ENCODE measurements at places on chromosomes 16 and 17.

DNA sequence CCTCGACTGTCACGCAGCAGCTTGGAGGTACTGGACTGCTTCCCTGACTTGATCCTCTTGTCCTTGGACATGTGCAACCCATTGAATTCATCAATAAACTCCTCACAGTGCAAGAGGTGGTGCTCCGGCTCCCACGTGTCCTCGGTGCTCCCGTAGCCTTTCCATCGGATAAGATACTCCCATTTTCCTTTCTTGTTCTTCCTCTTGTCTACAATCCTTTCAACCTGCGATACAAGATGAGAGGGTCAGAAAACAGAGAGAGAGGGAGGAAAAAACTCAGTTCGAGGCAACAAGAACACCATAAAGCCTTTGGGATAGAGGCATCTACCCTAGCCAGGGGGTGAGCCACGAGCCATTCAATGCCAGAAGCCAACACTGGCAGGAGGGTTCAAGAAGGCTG is 119.5 kb downstream of the CDYL2 start:
- no peak for DNase-seq

- DNase-seq: no peak
Measured at GRCh38 chr17:16462070-16462864, 29.7 kb downstream of the LRRC75A start.

DNA sequence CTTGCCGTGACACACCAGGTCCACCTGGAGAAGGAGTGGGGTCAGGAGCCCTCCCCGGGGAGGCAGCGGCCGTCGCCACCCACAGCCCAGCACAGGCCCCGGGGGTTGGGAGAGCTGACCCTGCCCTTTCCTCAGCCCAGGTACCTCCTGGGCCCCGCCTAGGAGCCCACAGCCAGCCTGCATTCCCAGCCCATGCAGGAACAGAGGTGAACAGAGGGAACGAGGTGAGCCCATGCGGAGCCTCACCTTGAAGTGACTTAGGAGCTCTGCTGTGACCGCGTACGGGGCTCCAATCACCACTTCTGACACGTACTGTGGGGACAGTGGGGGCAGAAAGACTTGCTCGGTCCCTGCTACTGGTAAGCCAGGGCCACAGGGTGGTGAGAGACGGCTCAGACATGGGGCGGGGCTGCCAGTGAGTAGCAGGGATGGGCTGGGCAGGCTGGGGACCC is 3.4 kb downstream of the NPB start:
- no peak for DNase-seq

- DNase-seq: no peak
Measured at GRCh38 chr17:78724999-78725398, 57.1 kb downstream of the CYTH1 start.

DNA sequence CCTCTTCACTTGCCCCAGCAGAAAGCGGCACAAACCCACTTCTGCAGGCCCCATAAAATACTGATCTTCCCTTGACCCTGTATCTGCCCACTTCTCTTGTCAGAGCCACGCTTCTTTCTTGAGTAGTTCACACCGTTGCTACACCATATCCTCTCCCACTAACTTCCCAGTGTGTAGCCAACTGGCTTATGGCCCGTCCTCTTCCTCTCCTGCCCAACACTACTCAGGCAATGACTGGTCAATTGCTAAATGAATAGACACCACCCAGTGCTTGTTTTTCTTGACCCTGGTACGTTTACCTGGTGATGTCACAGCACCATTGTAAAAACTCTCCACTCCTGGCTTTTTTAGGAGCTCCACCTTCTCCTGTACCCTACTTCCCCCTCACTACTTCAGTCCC is 86.9 kb downstream of the NDEL1 start:
- DNase-seq: no peak

GRCh38 chr16:768428-768827 is 7.9 kb downstream of the MSLN start:
- no peak for DNase-seq

DNA sequence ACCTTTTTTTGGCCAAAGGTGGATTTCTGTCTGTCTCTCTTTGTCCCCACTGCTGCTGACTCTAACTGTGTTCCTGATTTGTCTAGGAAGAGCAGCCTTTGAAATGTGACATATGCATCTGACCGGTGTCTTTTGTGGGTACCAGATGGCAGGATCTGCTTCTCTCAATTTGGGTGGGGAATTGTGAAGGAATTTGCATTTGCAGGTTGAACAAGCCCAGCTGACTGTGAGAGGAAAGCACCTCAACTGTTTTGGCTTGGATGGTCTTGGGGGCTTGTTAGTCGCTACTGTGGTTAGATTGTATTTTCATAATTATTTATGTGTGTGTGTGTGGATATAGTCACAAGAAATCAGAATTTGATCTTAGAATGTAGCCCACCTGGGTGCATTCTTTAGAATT is 37.7 kb upstream of the LCMT1 start:
- DNase-seq: no peak

DNA sequence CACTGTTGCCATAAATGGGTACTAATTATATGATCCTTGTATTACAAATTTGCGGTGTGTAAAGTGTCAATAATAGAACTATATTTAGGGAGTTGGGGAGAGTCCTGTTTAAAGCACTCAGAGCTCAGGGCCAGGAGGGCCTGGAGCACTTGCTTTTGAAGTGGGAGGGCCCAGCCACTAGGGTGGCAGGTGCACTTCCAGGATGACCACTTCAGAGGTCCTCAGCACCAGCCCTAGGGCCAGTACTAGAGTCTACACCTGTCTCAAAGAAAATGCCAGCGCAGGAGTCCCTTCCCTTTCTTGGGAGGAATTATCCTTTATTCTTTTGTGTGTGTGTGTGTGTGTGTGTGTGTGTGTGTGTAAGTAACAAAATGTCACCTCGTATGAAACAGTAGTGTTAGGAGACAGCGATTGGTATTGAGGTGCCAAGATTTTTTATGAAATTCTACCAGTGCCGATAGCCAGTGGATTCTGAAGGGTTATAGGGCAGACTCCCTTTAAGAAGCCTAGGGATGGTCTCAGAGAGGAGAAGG is 31.9 kb downstream of the MYO18A start:
- DNase-seq: no peak

DNA sequence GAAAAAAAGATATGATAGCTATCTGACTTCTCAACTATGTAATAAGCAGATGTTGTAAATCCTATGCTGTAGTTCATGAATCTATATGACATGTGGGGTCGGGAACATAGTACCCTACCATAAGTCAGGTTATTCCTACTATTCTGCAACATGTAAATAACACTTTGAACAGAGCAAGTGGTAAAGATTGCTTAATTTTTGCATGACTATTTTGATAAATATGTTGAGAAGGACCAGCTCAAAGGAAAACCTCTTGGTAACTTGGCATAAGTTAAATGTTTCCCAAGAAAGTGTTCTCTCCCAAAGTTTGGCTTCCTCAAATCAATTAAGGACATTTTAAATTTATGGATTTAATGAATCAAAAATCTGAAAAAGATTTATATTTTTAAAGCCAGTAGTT is 62.1 kb downstream of the ABHD15 start:
- no peak for DNase-seq

DNA sequence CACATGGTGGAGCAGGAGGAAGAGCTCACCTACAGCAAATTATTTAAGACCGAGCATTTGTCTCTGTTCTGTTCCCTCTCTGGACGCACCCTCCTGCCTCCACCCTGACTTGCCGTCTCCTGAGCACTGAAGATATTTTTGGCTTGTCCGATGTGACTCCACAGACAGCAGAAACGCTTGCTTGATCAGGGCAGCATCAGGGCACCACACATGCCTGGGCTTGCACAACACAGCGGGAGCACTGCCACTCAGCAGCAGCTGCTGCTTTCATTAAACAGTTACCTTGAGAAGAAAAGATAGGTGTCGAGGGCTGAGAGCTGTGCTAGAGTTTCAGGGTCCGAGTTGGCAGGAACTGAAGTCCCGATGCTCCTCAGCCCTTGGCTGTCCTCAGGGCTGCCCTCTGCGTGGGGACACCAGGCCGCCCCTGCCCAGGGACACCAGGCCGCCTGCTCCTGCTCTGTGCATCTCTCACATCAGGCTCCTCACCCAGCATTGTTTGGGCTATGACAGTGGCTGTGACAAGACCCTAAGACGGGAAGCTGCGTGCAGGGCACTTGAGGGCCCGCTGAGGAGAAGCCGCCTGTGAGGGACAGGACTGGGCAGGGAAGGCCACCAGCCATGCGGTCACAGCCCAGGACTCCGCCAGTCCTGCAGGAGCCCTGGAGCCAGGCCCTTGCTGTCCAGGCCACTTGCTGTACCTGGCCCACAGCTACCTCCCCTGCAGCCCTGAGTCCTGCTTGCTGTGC is 21.3 kb upstream of the CDH15 start:
- DNase-seq: no peak

DNA sequence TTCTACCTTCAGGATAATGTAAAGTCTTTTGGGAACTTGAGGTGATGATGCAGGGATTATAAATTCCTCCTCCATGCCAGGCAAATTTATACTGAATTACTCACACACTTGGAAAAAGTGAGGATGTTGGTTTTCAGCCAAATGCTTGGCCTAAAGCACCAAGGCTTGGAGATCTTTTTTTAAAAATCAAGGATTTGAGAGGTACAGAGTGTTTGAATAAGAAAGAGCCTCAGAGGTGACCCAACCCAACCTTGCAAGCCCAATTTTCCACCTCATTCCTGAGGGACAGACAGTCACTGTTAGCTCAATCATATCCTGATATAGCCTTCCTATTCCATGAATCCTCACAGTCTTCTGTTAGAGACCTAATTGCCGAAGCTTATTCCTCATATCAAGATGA is 14.0 kb downstream of the GRIN2A start:
- DNase-seq: no peak

DNA sequence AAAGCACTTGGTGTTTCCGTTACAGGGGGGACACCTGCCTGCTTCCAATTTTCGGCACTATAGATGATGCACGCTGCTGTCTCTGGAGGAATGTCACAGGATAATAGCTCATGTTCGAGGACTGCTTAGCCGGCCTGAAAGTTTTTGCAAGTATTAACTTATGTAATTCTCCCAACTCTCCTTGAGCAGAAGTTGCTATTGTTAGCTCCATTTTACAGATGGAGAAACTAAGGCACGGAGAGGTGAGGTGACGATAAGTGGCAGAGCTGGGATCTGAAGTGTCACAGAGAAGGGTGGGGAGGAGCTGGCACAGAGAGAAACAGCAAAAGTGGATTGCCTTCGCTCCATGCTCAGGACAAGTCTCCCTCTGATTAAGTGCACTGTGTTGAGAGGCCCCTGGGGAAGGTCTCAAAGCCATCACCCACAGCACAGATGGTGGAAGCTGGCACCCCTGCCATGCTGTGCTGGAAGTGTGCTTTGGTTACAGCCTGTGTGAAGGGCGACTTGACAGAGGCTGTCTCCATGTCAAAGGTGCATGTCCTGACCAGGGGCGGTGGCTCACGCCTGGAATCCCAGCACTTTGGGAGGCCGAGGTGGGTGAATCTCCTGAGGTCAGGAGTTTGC is 40.8 kb upstream of the MEAK7 start:
- DNase-seq: no peak

GRCh38 chr16:56783344-56783743 is 53.4 kb downstream of the NUP93 start:
- no peak for DNase-seq

DNA sequence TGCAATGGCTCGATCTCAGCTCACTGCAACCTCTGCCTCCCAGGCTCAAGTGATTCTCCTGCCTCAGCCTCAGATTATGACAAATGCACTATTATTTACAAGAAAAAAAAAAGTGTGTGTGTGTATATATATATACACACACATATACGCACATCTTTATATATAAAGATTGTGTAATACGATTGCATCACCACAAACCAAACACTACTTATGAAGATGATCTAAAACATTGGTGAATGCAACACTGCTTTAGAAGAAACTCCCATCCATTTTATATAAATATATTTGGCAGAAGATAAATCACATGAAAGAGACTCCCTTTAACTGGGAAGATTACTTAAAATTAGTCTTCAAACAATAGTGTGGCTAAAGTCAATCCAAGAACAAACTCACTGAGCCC is 96.7 kb downstream of the SYCE1L start:
- no peak for DNase-seq

GRCh38 chr16:15966420-15966819 is 17.0 kb downstream of the ABCC1 start:
- DNase-seq: no peak

DNA sequence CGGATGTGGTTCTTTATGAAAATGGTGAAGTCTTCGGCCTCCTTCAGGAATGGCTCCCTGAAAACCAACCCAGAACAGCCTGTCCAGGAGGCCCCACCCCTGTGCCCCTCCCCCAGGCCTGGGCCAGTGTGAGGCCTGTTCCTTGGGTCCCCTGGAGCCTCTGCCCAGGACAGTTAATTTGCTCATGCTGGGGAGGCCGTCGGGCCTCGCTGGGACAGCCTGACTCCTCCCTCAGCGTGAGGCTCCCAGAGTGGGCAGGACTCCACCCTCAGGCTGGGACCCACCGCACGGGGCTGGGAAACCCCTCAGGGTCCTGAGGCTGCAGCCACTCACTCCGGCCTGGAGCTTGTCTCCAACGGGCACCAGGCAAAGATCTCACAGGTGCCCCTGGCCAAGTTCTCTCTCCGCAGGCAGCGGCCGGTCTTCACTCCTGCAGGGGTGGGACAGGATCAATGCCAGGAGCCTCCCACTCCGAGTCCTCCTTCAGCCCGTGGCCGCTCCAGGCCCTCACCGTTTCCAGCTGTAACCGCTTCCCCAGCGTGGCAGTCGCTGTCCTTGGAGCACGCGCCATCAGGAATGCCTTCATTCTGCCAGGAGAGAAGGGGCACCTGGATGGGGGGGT is 5.8 kb downstream of the P2RX5 start:
- no peak for DNase-seq

- no peak for DNase-seq
Measured at GRCh38 chr17:50354776-50355175, 8.8 kb downstream of the XYLT2 start.

DNA sequence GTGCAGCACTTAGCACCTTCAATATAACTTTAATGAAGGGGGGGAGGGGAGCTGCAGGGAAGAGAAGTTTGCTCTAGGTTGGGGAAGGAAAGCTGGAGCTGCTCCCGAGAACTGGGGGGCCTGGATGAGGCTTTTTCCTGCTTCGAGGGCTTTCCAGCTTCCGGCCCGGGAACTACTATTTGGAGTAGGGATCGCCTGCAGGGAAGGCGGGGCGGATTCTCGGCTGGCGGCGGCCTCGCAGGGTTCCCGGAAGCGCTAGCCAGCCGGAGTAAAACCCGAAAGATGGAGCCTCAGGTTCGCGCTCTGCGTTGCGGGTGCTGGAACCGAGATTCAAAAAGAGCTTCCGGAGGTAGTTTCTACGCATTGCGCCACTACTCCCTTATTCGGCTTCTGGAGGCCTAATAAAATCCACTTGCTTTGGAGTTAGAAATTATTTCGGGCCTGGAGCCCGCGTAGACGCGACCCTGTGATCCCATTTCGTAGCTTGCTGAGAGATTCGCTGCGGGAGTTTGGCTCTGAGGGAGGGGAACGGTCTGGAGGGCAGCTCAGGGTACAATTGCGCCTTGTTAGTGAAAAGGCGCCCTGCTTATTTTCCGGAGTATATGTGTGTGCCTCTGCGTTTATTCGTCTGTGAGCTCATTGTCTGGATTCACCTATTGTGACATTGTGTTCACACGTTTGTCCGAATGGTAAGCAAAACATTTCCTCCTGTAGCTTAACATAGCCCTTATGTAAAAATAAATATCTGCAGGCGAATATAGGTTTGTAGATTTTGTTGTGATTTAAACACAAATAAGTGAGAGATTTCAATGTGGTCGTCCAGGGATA is 652 bp downstream of the PRAC2 start:
- no peak for DNase-seq
